ENCODE measurements at places on chromosomes 11 and 22.

DNA sequence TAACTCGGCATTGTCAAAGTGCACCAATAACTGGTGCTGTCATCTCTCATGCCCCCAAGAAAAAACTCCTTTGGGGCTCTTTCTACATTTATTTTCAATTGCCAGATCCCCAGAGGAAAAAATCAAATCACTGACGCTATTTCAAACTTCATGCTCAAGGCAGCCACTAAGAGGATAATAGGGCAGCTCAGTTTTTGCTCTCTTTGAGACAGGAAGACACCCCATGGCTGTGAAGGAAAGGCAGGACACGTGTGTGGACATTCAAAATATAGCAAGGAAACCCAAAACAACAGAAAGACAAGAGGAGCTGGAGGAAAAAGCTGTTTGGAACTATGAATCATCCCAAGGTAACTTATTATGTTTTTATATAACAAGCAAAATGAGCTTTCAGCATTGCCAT is 83.7 kb downstream of the SERGEF start:
- DNase-seq, result no peak

- DNase-seq, result no peak
Observed at GRCh38 chr11:26677566-26677965, 44.3 kb downstream of the SLC5A12 start.

DNA sequence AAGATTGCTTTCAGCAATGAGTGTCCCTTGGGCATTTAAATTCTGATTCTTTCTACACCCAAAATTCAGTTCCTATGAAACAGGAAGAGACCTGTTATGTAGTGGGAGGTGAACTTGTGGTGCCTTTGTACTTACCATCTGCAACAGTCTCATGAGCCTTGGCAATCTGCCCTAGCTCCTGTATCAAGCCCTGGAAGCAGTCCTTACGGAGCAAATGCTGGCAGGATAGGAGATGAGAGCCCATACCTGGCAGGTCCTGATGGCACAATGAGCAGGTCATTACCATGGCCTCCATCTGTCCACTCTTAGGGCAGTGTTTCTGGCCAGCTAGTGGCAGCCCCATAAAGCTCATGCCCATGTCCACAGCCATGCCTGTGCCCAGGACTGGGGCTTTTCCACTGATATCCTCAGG is 10.8 kb downstream of the TRIM66 start:
- peak; percentile 85 for DNase-seq

GRCh38 chr22:49466878-49467595 is 360.6 kb downstream of the BRD1 start:
- no peak for DNase-seq
